NCI-H446 treated with DMSO at 0.1 percent for 48 hours (cell line): ENCODE measurements at places on chromosomes 13 and 19.

DNA sequence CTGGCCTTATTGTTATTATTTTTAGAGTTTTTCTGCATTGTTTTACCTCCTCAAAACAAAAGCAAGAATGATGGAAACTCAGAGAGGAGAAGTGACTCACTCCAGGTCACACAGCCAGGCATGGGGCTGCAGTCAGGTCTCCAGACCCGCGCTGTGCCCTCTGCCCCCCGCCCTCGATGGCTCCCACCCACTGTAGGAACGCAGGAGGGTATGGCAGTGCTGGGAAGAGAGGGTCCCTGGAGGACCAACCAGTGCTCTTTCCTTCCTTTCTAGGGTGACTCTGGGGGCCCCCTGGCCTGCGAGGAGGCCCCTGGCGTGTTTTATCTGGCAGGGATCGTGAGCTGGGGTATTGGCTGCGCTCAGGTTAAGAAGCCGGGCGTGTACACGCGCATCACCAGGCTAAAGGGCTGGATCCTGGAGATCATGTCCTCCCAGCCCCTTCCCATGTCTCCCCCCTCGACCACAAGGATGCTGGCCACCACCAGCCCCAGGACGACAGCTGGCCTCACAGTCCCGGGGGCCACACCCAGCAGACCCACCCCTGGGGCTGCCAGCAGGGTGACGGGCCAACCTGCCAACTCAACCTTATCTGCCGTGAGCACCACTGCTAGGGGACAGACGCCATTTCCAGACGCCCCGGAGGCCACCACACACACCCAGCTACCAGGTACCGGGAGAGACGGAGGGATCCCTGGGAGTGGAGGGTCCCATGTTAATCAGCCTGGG, 5.6 kb downstream of the TIMM13 start:
- DNase-seq, result no peak

GRCh38 chr19:44757735-44758505, 9.4 kb downstream of the BCL3 start:
- DNase-seq, result no peak

DNA sequence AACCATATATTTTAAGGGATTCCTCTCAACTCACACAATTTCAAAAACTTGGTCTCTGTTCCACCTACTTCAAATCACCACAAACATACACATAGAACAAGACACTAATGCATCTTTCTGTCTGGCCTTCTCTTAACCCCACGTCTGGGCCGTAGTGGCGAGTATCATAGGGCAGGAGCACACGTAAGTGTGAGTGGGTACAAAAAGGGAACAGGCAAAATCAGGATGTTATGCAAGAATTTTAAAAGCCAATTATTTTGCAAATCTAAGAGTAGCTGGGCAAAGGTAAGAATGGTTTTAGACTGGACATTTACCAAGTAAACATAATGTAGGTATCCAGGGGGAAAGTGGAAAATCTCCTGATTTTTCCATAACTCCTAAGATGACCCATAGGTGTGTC, 35.1 kb downstream of the MTMR6 start:
- DNase-seq, result no peak

DNA sequence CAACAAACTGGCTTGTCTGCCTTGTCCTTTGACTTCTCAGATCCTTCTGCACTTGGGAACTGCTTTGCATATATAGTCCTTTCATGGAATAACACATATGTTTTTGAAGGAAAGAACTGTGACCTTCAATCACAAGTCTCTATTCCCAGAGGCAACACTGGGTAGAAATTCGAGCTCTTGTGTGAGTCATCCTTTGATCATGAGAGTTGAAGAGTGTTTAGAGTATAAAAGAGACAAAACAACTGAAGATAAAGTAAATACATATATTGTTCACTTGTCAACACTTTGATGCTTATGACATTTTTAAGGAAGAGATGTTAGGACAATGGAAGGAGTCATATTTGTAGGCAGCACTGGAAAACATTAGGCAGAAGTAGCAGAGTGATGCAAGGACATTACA, 5.2 kb upstream of the OR7A5 start:
- DNase-seq, result no peak

DNA sequence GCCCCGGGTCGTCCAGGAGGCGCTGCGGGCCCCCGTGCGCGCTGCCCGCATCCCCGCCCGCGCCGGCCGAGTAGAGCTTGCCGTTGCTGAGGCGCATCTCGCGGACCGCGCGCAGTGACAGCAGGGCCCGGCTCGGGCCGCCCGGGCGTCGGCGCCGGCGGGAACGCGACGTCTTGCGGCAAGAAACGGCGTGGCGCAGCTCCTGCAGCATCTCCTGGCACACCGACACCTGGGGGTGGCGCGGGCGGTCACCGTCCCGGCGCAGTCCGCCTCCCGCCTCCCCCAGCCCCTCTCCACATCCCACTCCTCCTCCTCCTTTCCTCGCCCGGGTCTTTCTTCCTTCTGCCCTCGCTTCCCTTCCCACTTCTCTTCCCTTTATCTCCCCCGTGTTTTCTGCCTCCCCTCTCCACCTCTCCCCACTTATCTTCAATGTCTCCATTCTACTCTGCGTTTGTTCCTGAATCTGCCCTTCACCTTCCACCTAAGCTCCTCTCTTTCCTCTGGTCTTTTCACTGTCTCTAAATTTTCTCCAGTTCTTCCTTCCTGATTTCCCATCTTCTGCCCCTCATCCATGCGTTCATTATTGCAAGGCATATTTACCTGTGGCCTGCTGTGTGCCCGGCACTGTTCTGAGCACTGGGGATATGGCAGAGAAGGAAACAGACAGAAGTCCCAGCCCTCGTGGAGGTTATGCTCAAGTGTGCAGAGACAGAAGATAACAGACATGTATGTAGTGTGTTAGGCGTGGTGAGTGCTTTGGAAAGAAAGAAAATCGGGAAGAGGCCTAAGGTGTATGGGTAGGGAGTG, 5.2 kb upstream of the ATP1A3 start:
- DNase-seq, result no peak

DNA sequence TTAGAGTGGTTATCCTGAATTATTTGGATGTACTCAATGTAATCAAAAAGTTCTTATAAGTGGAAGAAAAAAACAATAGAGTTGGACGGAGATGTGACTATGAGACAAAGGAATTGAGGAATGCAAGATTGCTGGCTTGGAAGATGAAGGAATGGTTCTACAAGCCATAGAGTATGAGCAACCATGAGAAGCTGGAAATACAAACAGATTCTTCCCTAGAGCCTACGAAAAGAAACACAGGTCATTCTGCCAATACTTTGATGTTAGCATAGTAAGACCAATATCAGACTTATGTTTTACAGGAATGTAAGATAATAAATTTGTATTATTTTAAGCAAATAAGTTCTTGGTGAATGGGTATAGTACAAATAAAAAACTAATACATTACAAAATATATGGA, 249.2 kb downstream of the DIAPH3 start:
- DNase-seq, result no peak

DNA sequence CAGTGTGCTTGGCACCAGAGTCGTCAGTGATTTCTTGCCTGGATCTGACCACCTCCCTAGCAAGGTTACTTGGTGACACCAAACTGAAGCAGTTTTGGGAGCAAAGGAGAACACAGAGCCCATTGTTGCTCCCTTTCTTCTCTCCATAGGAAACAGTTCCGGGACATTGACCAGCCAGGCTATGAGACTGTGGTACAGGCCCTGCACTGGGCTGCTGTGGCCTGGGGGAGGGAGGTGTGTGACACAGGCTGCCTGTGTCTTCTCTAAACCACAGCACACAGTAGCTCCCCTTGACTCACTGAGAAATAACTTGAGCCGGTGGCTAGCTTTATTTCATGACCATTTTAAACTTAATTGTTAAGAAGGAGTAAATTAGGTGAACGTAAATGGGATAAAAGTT, 214.8 kb upstream of the UBL3 start:
- no peak for DNase-seq

- DNase-seq, result no peak
These were observed at the start of gene EDNRB for GRCh38 chr13:77918391-77919245. Gene EDNRB (minus strand): TSS chr13:77918831. CDS start chr13:77918573, 258 bp downstream.

GRCh38 chr19:14614099-14614412, 31.2 kb downstream of the CLEC17A start:
- DNase-seq, result no peak

- DNase-seq, result no peak
These were observed 144.8 kb downstream of the LIG4 start for GRCh38 chr13:108070491-108070890.

GRCh38 chr19:40605216-40605971, 4.2 kb downstream of the LTBP4 start:
- peak; percentile 31 for DNase-seq

- DNase-seq, result no peak
These were observed 1422.4 kb upstream of the MIR17HG start for GRCh38 chr13:89925107-89925506.

DNA sequence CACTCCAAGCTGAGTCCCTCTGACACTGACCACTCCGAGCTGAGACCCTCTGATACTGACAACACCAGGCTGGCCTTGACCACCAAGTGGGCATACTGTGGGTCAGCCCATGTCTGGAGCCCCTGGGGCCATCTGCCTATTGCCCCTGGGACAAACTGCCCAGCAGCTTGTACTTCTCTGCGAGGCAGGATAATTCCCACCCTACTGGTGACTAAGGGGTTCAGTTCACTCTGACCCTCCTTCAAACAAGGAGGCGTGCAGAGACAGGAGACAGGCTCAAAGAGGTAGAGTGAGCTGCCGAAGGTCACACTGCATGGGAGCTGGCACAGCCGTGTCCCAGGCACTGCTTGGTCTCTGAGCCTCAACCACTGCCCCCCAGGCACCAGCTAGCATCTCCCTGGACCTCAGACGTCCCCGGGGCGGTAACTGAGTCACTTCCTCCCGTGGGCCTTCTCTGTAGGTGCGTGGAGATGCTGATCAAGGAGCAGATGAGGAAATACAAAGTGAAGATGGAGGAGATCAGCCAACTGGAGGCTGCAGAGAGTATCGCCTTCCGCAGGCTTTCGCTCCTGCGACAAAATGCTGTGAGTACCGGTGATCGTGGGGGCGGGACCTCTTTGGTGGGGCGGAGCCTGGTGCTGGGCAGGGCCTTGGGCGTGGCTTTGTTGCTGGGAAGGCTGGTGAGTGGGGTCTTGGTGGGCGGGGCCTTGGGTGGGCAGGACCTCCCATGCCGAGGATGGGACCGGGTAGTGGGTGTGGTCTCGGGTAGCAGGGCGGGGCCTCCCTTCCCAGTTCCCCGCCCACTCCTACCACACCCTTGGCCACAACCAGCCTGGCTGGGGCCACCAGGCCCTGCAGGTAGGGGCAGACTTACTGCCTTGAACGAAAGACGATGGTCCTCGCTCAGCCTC, 5.8 kb upstream of the USE1 start:
- no peak for DNase-seq

DNA sequence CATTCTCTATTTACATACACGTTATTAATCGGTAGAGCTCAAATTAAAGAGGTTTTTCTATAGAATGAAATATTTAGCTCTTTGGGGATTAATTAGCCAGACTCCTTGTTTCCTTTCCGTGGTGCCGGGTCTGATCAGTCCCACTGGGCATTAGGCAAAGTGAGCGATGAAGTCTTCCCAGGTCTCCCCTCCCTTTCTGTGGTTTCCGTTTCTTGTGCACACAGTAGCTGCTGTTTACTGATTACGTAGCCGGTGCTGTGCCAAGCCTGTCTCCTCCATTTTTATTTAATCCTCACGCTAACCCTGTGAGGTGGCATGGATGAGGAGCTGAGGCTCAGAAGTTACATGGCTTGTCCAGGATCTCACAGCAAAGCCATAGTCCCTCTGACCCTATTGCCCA, 9.0 kb downstream of the SLC25A15 start:
- no peak for DNase-seq

DNA sequence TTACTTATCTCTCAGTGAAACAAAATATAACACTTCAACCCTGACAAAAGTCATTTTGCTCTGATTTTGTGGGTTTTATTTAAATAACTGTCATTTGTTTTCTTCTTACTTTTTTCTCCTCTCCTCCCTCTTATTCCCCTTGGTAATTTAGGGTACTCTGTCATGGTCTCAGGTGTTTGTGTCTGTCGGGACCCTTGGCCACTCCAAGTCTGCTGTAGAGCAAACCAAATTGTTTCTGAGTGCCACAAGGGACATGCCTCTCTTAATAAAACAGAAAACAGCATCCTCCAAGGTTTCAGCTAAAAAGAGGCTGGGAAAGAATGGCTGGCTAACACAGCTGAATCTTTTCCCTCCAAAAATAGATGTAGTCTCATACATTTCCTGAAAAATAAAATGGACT, 573.1 kb upstream of the KLF12 start:
- no peak for DNase-seq

- DNase-seq, result peak; percentile 33
These were observed 13.4 kb downstream of the TM6SF2 start for GRCh38 chr19:19259741-19260140.

GRCh38 chr13:90824032-90824431, 523.5 kb upstream of the MIR17HG start:
- DNase-seq, result no peak

- no peak for DNase-seq
These were observed 3.4 kb downstream of the FCAR start for GRCh38 chr19:54877471-54877870.

DNA sequence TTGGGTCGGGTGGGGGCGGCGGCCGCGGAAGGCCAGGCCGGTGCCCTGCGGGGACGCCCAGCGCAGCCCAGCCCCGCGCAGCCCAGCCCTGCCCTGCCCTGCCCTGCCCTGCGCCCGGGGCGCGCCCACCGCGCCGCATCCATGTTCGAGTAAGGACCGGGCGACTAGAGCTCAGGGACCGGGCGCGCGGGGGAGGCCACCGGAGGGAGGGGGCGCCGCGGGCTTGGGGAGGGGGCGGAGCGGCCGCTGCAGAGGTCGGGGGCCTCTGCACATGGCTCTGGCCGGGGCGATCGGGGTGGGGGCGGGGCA, 169 bp downstream of the GRAMD1A start:
- DNase-seq, result no peak

DNA sequence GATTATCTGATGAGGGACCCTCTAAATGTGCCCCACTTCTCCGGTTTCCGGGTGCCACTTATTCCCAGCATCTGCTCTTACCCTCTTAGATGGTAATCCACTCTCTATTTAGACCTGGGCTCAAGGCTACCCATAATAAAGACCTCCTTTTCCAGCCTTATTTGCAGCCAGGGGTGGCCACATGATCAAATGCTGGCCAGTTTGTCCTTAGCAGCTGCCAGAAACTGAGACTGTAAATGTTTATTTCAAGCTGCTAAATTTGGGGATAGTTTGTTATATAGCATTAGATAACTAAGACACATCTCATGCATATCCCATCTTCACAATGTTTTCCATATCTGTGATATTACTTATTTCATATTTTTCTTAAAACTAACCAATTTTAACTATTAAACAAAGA, 10.1 kb downstream of the THAP8 start:
- DNase-seq, result no peak
